ENCODE measurements at places on chromosomes 6 and 20.

- no peak for DNase-seq
These were observed 114.3 kb upstream of the GGTLC1 start for GRCh38 chr20:24102749-24103333.

DNA sequence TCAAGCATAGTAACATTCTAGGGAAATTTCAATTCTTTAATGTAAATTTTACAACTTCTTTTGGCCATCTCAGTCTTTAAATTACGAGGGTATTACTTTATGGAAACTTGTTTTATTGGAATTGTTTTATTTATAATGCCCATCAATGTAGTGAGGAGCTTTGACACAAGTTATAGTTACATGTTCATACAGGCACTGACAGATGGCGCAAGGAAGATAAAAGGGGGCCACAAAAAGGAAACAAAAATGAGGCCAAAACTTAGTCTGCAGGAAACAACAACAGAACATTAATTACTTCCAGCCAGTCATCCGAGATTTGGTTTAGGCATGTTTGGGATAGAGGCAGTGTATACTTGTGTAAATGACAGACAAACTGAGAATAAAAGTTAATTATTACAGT is 18.3 kb downstream of the SESN1 start:
- DNase-seq = no peak

DNA sequence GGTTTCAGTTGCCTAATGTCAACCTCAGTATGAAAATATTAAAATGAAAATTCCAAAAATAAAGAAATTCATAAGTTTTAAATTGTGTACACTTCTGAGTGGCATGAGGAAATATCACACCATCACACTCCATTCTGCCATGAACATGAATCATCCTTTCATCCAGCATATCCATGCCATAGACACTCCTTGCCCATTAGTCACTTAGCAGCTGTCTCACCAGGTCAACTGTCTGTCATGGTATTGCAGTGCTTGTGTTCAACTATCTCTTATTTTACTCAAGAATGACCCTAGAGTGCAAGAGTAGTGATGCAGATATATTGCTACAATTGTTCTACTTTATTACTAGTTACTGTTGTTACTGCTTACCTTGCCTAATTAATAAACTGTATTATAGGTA is 712.4 kb downstream of the EPHA7 start:
- DNase-seq = no peak

DNA sequence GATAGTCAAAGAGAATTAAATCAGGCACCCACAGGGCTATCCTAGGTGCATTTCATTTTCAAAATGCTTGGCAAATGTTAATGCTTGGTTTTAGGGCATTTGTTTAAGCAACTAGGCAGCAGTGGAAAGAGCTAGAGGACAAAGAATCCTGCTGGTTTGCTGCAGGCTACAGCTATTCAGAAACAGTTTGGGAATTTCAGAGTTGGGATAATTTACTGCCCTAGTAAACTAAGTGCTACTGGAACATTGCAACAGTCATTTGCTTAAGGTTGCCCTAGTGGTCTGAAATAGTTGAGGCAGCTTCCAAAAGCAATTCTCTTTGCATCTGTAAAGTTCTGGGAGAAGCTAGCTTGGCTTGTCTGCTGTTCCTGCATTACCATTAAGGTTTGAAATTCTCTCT is 312.7 kb downstream of the LAMA2 start:
- DNase-seq = no peak

DNA sequence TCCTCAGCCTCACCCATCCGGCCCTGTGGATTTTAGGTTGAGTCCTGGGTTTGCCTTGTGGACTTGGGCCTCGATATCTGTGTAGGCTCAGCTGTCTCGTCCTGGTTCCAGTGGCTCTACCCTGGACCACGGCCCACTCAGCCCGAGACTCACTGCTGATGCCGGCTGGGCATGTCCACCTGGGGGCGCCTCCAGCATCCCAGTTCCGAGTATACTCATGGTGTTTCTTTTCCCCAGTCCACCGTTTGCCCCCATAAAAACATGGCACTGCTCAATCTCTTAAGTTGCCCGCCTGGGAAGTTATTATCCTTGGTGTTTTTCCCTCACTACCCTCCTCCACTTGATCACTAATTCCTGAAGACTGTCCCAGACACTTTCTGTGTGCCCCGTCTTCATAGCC is 99.1 kb downstream of the ARID1B start:
- DNase-seq = no peak

DNA sequence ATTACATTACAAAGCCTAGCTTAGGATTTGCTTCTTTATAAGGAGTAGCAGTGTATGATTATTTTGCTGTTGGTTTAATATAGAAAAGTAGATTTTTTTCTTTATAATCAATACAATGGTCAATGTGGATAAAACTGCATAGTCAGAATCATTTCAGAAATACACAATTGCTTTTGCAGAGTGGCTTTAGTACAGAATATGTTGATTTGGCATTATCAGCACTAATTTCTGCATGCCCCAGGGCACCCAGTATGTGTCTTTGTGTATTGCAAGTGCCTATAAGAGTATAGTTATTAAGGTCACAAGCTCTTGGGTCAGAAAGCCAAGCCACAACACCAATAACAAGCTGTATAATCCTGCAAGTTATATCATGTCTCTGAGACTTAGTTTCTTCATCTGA is 258.4 kb downstream of the PLCB1 start:
- DNase-seq = no peak
